ENCODE measurements at places on chromosomes 13 and 19. TPM values are rescaled to one million over a fixed set of nuclear protein-coding genes. Genes with fewer than 3 reads are reported as not detected.

The ITGBL1 gene
- not detected for total RNA-seq

The VPS36 gene
- total RNA-seq, result 26.1 TPM

The SBK2 gene
- total RNA-seq, result not detected

The SIAH3 gene
- 0.33 TPM for total RNA-seq

The FCER2 gene
- total RNA-seq, result 1.7 TPM

The SIGLEC12 gene
- 0.33 TPM for total RNA-seq

The ZNF112 gene
- 0.62 TPM for total RNA-seq

The MCEMP1 gene
- total RNA-seq, result not detected

The LGALS7 gene
- total RNA-seq, result not detected

The ZNF575 gene
- total RNA-seq, result 2.0 TPM

GRCh38 chr13:73870970-73871935 is 263.0 kb downstream of the KLF12 start:
- no peaks in the 10 kb centered on the region for H3K27me3 ChIP-seq
- H3K27ac ChIP-seq, result no peak overlapping the region
- H3K4me3 ChIP-seq, result no peak overlapping the region
- H3K4me1 ChIP-seq, result peaks cover 45% of the 10 kb centered on the region
- DNase-seq, result no peak

GRCh38 chr13:26651234-26651633 is 93.8 kb downstream of the WASF3 start:
- H3K36me3 ChIP-seq, result peaks cover 6% of the 10 kb centered on the region
- DNase-seq, result no peak
- no peaks in the 10 kb centered on the region for H3K4me1 ChIP-seq
- H3K27ac ChIP-seq, result no peak overlapping the region
- H3K4me3 ChIP-seq, result no peak overlapping the region

DNA sequence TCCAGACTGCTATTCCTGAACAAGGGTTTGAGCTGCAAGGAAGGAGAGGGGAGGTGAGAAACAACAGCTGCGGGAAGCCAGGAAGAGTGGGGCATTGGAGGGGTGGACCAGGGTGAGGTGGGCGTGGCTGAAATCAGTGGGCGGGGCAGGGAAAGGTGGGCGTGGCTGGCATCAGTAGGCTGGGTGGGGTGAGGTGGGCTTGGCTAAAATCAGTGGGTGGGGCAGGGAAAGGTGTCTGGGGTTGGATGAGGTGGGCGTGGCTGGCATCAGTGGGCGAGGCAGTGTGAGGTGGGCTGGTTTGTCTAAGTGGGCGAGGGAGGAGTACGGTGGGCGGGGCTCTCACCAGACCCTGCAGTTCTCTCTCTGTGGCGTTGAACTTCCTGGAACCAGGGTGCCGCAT is 87.6 kb downstream of the MUC16 start:
- no peak overlapping the region for H3K4me3 ChIP-seq
- peaks cover 2% of the 10 kb centered on the region for H3K36me3 ChIP-seq
- peak; percentile 3 for DNase-seq
- H3K27me3 ChIP-seq, result peaks cover 15% of the 10 kb centered on the region

- DNase-seq, result no peak
- H3K4me1 ChIP-seq, result peaks cover 35% of the 10 kb centered on the region
- H3K36me3 ChIP-seq, result peaks cover 20% of the 10 kb centered on the region
Observed at GRCh38 chr13:102868366-102868936, 22.6 kb downstream of the ERCC5 start.

- H3K4me1 ChIP-seq, result no peaks in the 10 kb centered on the region
- no peaks in the 10 kb centered on the region for H3K36me3 ChIP-seq
- H3K4me3 ChIP-seq, result no peak overlapping the region
- no peaks in the 10 kb centered on the region for H3K27me3 ChIP-seq
Observed at GRCh38 chr13:58376775-58377174, 745.2 kb downstream of the PCDH17 start.

- no peak for DNase-seq
- H3K27ac ChIP-seq, result no peak overlapping the region
- H3K4me3 ChIP-seq, result no peak overlapping the region
- no peaks in the 10 kb centered on the region for H3K27me3 ChIP-seq
- no peaks in the 10 kb centered on the region for H3K4me1 ChIP-seq
Observed at GRCh38 chr13:35887115-35887666, 244.0 kb downstream of the DCLK1 start.

GRCh38 chr13:101127741-101128353 is 288.5 kb downstream of the NALCN start:
- DNase-seq, result peak; percentile 3
- no peak overlapping the region for H3K4me3 ChIP-seq
- peaks cover 4% of the 10 kb centered on the region for H3K27me3 ChIP-seq

- no peaks in the 10 kb centered on the region for H3K4me1 ChIP-seq
- no peaks in the 10 kb centered on the region for H3K36me3 ChIP-seq
- H3K27ac ChIP-seq, result no peak overlapping the region
Observed at GRCh38 chr13:105936816-105937215, 598.6 kb downstream of the EFNB2 start.

DNA sequence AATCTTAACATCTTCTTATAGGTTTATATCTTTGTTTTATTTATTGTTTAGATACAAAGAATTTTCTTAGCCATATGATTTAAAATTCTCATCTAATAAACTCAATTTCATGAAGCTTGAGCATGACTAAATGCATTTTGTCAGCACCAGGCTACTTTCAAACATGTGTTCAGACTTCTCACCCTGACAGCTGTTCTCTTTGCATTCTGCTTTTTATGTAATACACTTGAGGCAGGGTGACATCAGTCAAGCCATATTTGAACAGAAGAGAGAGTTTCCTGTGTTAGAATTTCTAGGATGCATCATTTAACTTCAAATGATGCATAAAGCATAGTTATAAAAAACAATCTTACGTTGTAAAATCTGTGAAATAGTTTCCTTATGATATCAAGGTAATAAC is 1295.1 kb upstream of the PCDH20 start:
- H3K27me3 ChIP-seq, result no peaks in the 10 kb centered on the region
- H3K4me3 ChIP-seq, result no peak overlapping the region
- no peaks in the 10 kb centered on the region for H3K4me1 ChIP-seq
- no peaks in the 10 kb centered on the region for H3K36me3 ChIP-seq

DNA sequence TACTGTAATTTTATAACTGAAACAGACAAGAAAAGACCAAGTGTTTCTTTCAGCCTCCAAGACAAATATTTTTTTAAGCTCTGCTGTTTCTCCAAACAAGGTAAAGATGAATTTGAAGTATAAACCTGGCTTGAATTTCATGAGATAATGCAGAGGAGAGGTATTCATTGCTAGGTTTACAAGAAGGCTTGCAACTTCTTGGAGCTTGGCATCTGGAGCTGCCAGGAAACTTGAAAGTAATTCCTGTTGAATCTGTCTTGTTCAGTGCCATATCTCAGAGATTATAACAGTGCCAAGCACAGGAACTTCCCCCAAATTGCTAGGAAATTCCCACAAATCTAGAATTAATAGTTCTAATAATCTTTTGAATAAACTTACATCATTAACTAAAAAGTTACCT is 70.9 kb downstream of the CDK8 start:
- H3K27ac ChIP-seq, result no peak overlapping the region
- H3K4me3 ChIP-seq, result no peak overlapping the region
- no peaks in the 10 kb centered on the region for H3K27me3 ChIP-seq
- H3K36me3 ChIP-seq, result peaks cover 7% of the 10 kb centered on the region
- H3K4me1 ChIP-seq, result peaks cover 34% of the 10 kb centered on the region

DNA sequence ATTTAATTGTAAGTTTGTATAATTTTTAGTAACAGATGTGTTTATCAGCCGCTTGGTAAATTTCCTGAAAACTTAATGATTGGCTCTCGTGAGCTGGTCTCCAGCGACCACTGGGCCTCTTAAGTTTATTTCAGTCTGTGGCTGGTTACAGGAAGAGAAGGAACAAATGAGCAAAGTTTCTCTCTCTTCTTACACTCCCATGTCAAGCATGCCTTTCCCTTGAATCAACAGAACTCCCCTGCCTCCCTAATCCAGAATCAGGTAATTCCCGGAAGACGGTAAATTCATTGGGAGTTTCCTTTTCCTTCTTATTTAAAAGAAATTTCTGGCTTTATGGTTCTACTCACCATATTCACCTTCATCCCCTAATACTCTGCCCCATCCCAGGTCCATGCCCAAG is 52.5 kb upstream of the POMP start:
- no peaks in the 10 kb centered on the region for H3K27me3 ChIP-seq
- no peak overlapping the region for H3K27ac ChIP-seq
- H3K4me1 ChIP-seq, result peaks cover 8% of the 10 kb centered on the region
- H3K4me3 ChIP-seq, result no peak overlapping the region

GRCh38 chr19:16419669-16420335 is 52.0 kb downstream of the EPS15L1 start:
- no peak for DNase-seq
- peaks cover 3% of the 10 kb centered on the region for H3K4me1 ChIP-seq
- peaks cover 4% of the 10 kb centered on the region for H3K36me3 ChIP-seq
- peak overlapping the region; percentile 10 for H3K27ac ChIP-seq
- no peaks in the 10 kb centered on the region for H3K27me3 ChIP-seq
- H3K4me3 ChIP-seq, result no peak overlapping the region

- no peaks in the 10 kb centered on the region for H3K27me3 ChIP-seq
- peaks cover 41% of the 10 kb centered on the region for H3K4me1 ChIP-seq
- H3K27ac ChIP-seq, result no peak overlapping the region
- peaks cover 9% of the 10 kb centered on the region for H3K36me3 ChIP-seq
- H3K4me3 ChIP-seq, result peak overlapping the region; percentile 62
- DNase-seq, result peak; percentile 88
Observed at GRCh38 chr19:45444318-45445041, 20.8 kb upstream of the ERCC1 start.

DNA sequence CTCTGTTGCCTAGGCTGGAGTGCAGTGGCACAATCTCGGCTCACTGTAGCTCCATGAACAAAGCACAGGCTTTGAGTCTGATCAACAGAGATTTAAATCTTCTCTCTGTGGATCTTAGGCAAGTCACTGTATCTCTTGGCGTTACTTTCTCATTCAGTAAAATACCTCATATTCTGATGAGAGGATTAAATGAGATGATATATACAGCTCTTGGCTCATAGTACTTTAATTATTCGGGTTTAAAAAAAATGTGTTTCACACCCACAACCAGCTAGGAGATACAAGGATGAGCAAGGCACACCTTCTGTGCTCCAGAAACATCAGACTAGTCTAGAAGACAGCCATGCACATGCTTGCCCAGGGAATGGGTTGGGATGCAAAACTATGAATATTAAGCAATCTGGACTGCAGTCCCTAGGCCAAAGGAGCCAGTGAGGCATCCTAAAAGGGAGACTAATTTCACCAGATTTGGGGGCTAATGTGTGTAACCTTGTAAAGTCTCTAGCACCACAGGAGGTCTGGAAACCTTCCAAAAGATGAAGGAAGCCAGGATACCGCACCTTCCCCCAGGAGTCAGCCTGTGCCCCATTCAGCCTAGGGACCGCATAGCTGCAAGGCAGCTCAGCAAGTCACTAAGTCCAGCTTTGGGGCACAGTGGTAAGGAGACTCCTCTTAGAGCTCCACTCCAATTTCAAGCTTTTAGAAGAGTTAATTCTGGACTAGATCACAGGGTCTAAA is 2.5 kb downstream of the VPS36 start:
- peaks cover 22% of the 10 kb centered on the region for H3K4me1 ChIP-seq
- no peak overlapping the region for H3K4me3 ChIP-seq
- no peak overlapping the region for H3K27ac ChIP-seq
- no peak for DNase-seq

DNA sequence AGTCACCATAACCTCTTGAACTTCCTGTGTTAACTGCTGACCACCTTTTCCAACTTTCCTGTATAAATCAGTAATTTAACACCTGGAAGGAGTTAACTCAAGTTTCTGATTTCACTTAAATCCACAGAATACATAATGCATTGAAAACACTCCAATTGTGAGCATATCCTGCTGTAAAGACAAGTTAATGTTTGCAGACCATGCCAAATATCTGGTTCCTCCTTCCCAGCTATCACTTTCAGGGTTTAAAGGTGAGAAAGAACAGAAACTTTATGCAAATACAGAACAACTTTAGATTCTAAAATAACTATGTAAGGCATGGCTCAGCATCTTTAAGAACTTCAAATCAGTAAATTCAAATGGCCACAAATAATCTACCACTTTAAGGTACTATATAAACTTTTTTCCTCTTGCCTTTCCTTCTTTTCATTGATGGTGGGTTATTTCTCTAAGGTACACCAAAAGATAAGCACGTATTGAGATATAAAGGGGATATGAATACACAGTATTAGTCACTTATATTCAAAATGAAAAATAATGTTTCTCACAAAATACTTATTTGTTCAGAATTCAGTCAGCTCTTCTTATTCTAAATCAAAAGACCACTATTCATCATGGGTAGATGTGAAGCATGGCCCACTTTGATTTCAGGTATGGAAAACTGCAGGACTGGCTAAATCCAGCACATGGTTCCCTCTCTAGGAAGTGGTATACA is 6.6 kb upstream of the TPTE2 start:
- H3K27ac ChIP-seq, result no peak overlapping the region
- no peak for DNase-seq
- H3K4me3 ChIP-seq, result no peak overlapping the region
- H3K4me1 ChIP-seq, result no peaks in the 10 kb centered on the region
- H3K27me3 ChIP-seq, result no peaks in the 10 kb centered on the region
- no peaks in the 10 kb centered on the region for H3K36me3 ChIP-seq

DNA sequence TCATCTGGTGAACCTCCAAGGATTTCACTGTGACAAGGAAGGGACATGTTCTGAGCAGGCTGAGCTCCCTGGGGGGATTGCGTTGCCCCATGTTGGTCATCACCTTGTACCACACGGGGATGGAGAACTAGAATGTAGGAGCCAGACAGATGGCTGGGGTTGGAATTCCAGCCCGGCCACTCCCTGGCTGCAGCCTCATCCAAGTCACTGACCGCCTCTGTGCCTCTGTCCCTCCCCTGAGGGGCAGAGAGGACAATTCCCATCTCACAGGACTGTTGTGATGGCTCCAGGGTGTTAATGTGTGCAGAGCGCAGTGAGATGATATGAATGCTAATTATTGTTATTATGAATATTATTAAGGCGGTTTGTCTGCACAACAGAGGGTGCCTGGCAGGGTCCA is 24.1 kb downstream of the ADGRL1 start:
- H3K4me1 ChIP-seq, result no peaks in the 10 kb centered on the region
- no peaks in the 10 kb centered on the region for H3K36me3 ChIP-seq
- H3K27ac ChIP-seq, result no peak overlapping the region

DNA sequence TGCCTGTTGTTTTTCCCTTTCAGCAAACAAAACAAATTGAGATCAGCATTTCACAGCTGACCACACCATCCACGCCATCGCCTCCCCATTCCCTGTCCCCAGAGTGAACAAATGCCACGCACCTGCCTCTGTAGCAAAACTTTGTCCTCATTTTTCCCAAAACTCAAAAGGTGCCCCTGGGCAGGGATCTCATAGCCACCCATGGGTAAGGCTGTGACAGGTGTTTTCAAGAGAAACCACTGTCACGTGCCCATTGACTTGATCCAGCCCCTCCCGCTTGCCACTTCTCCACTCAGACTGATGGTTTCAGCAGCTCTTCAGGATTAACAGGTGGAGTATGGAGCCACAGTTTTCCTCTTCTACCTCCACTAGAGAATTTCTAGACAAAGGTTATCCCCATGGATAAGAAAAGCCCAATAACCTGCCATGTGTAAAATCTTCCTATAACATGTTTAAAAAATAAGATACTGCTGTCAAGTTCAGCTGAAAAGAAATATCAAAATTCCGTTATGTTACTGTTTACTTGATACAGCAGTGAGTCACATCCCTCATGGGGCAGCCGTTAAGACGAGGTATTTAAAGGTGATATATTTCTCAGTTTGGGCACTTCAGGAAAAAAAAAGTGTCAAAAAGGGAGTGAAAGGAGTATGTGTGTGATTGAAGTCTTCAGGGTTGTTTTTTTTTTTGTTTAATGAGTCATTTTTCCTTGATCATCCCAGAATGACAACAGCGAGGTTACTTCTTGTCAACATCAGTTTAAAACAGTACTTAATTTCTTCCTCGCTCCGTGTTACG is 63.5 kb upstream of the GPR183 start:
- peaks cover 89% of the 10 kb centered on the region for H3K4me1 ChIP-seq
- no peak for DNase-seq
- H3K36me3 ChIP-seq, result peaks cover 62% of the 10 kb centered on the region
- peak overlapping the region; percentile 49 for H3K4me3 ChIP-seq

All from activated naive CD8-positive, alpha-beta T cell treated with anti-CD3 and anti-CD28 coated beads for 36 hours (primary cell).